ENCODE measurements at places on chromosomes 6 and 20.

DNA sequence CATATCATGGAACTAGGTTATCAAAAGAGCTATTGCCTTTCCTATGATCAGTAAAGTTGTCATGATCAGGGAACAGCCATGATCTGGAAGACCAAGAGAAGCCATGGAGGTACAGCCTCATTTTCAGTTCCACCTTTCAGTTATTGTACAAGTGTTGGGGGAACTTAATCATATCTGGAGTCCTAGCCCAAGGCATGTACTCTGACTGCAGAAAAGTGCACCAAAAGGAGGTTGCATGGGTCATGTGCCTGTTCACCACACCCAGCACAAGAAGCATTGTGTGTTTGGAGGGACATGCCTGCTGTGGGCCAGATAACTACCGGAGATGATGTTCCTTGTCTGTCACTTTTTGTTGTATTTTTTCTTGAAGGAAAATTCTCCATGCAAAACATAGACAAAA is 185.8 kb upstream of the MAN1A1 start:
- DNase-seq, result peak; percentile 19

DNA sequence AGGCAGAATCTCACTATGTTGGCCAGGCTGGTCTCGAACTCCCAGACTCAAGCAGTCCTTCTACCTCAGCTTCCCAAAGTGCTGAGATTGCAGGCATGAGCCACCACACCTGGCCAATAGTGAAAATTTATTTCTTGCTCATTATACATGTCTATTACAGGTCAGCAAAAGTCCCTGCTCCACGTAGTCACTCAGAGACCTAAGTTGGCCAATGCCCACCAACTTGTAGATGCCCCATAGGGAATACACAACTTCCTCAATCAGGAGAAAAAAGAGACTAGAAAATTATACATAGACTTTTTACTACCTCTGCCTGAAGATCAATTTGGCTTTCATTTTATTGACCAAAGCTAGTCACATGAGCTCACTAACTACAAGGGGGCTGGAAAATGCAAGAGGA is 22.0 kb upstream of the CGA start:
- no peak for DNase-seq

- no peak for DNase-seq
Observed at GRCh38 chr20:63597651-63598478, 23.8 kb upstream of the HELZ2 start.

DNA sequence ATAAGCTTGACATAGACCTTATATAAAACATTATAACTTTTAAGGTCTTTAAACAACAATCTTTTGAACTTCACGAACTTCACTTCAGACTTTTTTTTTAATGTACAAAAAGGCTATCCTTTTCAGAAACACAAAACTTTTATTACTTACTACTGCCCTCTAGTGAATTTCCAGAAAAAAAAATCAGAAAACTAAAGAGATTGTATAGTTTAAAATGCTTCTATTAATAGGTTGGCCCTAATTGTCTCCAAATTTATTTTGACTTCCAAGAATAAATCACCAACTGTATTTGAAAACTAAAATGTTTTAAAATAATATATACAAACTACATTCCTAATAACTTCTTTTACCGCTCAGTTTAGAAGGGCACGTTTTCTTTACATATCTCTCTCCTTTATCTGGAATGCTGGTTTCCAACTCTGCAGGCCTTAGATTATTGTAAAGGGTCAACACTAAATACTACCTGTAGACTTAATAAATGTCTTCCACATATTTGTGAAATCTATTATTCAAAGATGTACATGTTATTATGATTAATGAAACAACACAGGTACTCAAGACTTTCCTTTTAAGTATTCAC is 66.8 kb downstream of the LMBRD1 start:
- no peak for DNase-seq

- DNase-seq, result no peak
Observed at GRCh38 chr20:8709627-8710026, 359.3 kb upstream of the PLCB4 start.

DNA sequence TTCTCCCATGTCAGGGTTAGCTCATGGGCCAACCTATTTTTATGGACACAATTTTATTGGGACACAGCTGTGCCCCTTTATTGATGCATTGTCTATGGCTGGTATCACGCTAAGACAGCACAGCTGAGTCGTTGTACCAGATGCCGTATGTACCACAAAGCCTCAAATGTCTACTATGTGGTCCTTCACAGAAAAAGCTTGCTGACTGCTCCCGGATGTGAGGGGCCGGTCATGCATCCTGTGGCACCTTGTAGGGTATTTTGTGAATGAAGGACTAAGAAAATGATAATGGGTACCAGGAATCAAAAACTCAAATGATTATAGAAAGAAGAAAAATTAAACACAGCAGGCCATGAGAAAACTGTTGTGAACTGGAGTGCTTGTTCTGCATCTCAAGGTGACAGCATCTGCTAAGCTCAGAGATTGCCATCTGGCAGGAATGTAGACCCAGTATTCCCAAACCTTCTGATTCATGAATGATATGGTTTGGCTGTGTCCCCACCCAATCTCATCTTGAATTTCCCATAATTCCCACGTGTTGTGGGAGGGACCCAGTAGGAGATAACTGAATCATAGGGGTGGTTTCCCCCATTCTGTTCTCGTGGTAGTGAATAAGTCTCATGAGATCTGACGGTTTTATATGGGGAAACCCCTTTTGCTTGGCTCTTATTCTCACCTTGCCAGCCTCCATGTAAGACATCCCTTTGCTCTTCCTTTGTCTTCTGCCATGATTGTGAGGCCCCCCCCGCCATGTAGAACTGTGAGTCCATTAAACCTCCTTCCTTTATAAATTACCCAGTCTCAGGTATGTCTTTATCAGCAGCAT is 248.5 kb downstream of the TSHZ2 start:
- DNase-seq, result no peak

GRCh38 chr6:22112461-22112860 is 184.4 kb downstream of the PRL start:
- no peak for DNase-seq

GRCh38 chr6:7243179-7243981 is 69.6 kb downstream of the SSR1 start:
- DNase-seq, result peak; percentile 77

GRCh38 chr6:125231574-125232343 is 70.0 kb downstream of the HDDC2 start:
- DNase-seq, result no peak

GRCh38 chr6:132410830-132411229 is 9.6 kb upstream of the MOXD1 start:
- no peak for DNase-seq

GRCh38 chr6:25537349-25538018 is 114.5 kb upstream of the SCGN start:
- no peak for DNase-seq

- no peak for DNase-seq
Observed at GRCh38 chr6:153117986-153118879, 12.8 kb downstream of the RGS17 start.

DNA sequence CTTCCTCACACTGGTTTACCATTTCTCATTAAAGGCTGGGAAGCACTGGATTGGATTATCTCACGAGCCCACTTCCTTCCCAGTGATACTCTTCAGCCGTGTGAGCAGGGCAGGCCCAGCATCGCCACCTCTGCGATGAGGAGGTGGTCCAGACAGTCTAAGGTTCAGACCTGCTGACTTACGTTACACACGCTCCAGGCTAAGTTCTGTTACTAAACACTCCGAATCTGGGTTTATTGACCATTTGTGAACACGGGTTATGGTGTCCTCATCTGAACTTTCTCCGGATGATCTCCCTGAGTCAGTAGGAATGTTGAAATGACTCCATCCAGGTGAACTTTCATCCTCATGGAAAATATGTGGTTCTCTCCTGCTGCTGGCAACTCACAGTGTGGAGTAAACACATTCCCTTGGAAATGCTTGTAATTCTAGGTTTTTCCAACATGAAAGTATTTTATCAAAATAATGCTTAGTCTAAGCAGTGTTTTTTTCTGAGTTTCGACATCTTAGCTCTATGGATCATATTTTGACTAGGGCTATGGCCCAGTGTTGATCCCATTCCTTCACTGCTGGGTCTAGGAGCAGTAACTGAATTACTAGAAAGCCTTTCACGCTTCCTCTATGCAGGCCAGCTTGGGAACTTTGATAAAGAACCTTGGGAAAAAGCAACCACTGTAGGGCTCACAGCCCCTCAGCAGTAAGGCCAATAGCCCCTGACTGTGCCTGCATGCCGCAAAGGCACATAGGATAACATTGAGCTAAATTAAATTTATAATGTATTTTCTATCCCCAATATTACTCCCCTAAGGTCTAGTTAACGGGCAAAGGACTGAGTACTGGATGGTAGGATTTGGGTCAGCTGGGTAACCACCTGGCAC is 37.7 kb upstream of the PXDC1 start:
- DNase-seq, result no peak

- no peak for DNase-seq
Observed at GRCh38 chr6:133254552-133255228, 13.5 kb downstream of the EYA4 start.

- DNase-seq, result peak; percentile 60
Observed at GRCh38 chr6:89371849-89372505, 19.5 kb upstream of the UBE2J1 start.

GRCh38 chr6:24458941-24459340 is 30.4 kb downstream of the GPLD1 start:
- DNase-seq, result no peak

GRCh38 chr6:132365281-132365907 is 35.9 kb downstream of the MOXD1 start:
- DNase-seq, result peak; percentile 66

DNA sequence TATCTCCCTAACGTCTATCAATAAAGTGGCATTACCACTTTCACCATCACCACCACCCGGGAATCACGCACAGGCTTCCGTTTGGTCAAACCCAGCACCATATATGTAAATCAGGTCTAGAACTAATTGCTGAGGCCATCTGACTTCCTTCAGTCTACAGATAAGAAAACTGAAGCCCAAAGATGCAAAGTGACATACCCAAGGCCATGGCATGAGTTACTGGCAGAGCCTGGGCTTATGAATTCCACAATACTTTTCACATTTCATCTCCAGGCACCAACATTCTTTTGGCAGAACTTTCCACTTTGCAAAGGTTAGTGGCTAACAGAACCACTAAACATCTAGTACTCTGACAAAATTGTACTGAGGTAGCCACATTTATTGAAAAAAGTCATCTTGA is 64.5 kb upstream of the TINAG start:
- DNase-seq, result no peak

- DNase-seq, result no peak
Observed at GRCh38 chr6:31711233-31711632, 3.9 kb upstream of the LY6G6D start.

GRCh38 chr20:44576297-44576696 is 6.1 kb upstream of the PKIG start:
- peak; percentile 53 for DNase-seq

DNA sequence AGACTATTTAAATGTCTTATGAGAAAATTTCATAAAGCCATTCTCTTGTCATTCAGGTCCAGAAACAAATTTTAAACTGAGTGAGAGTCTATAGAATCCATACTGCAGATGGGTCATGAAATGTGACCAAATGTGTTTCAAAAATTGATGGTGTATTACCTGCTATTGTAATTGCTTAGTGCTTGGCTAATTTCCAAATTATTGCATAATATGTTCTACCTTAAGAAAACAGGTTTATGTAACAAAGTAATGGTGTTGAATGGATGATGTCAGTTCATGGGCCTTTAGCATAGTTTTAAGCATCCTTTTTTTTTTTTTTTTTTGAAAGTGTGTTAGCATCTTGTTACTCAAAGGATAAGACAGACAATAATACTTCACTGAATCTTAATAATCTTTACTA is 5.0 kb downstream of the MARCKS start:
- no peak for DNase-seq
